ENCODE measurements at places on chromosomes 5 and 9.

- no peak for DNase-seq
Measured at GRCh38 chr9:136299116-136299515, 4.8 kb downstream of the CCDC187 start.

- no peak for DNase-seq
Measured at GRCh38 chr9:127931092-127931881, 710 bp upstream of the PIP5KL1 start.

DNA sequence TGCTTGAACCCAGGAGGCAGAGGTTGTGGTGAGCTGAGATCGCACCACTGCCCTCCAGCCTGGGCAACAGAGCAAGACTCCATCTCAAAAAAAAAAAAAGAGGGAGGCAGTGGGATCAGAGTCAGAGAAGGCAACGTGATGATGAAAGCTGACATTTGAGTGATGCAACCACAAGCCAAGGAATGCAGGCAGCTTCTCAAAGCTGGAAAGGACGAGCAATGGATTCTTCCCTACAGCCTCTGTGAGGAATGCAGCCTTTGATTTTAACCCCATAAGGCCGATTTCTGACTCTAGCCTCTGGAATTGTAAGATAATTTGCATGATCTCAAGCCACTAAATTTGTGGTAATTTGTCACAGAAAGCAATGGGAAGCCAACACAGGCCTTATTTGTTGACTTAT lies 9.8 kb downstream of the TGFBI start:
- no peak for DNase-seq

GRCh38 chr9:973295-973834 lies 3.1 kb upstream of the DMRT3 start:
- no peak for DNase-seq

DNA sequence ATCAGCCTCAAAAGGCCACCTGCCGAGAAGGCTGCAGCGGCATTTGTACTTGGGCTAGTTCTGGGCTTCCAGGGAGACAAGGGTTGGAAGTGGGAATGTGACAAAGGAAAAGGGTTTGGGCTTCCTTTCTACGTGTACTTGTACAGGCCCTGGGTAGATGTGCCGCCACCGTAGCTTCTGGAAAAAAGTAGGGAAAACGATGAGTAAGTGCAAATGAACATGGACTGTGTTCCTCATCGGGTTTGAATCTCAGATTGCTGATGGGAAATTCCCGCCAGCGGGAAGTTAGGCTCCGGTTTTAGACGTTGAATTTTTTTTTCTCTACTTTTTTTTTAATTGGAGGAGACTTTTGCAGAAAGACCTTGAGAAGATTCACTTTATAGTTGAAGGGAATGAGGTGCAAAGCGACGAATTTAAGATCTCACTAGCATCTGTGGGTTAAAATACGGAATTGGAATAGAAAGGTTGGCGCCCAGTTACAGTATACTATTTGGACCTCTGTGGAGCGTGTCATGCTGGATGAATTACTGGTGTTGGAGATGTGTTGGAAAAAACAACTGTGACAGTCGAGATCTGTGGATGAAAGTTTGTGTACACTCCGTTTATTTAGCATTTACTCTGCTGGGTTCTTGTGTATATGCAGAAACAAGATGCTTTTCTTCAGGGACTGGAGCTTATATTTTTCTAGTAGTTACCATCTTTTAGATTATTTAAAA lies 1.2 kb downstream of the G3BP1 start:
- DNase-seq, result no peak

DNA sequence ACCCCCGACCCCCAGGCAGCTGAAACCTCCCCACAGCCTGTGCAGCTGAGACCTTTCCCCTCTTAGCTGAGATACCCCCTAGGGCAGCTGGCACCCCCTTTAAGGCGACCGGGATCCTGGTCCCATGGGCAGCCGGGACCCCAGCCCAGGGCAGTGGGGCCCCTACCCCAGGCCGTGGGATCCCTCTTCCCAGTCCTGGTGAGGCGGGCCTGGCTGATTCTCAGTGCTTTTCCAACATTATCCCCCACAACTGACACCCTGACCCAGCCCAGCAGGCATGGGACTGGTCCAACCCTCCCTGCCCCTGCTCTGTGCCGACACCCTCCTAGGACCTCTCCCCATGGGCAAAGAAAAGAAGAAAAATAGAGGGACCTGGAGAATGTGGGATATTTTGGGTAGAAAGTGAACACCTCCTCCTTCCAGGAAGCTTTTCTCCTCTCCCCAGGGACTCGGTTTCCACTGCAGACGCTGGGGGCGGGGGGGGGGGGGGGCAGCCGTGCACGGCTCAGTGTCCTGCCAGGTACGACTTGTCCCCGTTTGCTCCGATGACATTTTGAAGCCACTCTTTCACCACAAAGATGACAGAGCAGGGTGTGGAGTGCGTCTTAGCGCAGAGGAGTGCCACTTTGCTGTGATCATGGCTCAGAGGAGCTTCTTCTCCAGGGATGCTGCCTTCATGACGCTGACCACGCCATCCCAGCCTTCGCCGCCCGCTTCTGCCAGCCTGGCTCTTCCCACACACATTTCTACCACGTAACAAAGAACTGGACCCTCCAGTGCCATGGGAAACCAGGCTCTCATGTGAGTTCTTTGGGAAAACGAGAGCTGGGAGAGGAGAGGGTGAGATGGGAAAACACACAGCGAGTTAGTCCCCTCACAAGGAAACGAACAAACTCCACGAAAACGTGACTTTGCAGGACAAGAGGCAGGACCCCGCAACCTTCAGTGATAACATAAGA lies 47.5 kb downstream of the MRPL36 start:
- no peak for DNase-seq

DNA sequence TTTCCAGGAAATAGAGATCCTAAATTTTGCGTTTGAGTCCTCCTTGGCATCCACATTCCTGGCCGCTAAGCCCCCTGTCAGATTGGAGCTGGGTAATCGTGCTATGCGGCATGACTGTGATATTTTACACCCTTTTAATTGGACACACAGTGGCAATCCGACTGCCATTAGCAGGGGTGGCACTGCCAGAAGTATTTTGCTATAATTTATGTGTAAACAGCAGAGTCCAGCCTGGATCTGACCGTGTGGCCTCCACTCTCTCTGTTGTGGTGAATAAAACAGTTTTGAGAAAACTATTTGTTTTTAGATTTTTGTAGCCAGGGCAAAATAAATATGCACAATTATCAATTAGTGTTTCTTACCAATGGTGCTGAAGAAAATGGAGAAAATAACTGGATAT lies 281.0 kb upstream of the IRX2 start:
- DNase-seq, result no peak

- no peak for DNase-seq
Measured at GRCh38 chr9:98999152-98999525, 55.4 kb downstream of the COL15A1 start.
